ENCODE measurements at places on chromosomes 2 and 18.

- DNase-seq: no peak
These were observed 37.6 kb downstream of the MAP4K4 start for GRCh38 chr2:101735166-101735533.

DNA sequence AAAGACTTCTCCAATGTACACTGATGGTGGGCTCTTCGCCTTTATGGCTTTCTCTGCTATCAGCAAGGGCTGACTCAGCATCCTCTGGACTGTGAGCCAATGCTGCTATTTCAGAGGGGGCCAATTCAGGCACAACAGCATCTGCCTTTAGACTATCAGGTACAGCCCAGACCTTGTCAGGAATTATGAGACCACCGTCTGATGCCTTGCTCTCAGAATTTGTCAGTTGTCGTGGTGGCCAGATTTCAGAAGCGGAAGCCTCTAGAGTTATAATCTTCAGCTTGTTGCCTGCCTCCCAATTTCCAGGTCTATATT is 92.7 kb downstream of the ALPK2 start:
- no peak for DNase-seq

GRCh38 chr2:31203916-31204315 is 13.4 kb downstream of the CAPN14 start:
- DNase-seq: no peak

- DNase-seq: no peak
These were observed 123.5 kb upstream of the LYPD1 start for GRCh38 chr2:132793532-132793931.

DNA sequence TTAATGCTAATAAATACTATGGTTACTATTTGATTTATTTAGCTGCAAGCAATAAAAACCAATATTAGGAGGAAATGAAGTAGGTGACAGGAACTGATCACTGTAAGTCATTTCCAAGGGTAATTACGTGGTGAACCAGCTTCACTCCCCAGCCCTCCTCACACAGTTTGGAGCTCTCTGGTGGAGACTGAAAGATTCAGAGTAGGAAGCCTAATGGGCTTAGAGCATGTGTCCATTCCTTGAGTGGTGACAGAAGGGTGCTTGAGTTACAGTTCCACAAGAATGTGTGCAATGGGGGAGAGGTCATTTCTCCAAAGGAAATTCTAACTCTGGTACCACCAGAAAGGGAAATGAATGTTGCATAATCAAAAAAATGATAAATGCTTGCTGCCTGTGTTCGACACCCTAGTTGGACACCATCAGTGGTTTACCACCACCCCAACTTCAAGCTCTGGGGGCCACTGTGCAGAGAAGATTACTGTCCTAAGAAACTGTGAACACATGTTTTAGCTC is 285.1 kb upstream of the MMADHC start:
- DNase-seq: no peak

GRCh38 chr2:226579519-226579918 is 220.1 kb downstream of the IRS1 start:
- no peak for DNase-seq

- peak; percentile 60 for DNase-seq
These were observed 1.6 kb downstream of the CD8A start for GRCh38 chr2:86788881-86789686.
